ENCODE measurements at places on chromosomes 1 and 21.

DNA sequence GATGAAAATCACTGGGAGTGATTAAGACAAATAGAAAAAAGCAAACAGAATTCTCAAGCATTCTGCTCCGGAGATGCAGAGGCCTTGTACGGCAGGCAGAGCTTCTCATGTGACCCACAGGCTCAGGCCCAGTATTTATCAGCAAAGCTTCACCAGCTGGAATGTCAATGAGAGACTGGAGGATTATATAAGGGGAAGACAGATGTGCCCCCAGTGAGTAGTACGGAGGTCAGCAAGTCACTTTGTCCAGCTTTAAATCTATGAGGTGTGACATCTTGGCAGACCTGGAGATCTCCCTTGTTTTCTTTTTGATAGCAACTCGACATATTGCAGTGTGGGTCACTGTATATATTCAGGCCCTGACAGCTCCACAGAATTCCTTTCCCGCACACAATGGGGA is 106.8 kb downstream of the HHIPL2 start:
- DNase-seq = no peak

DNA sequence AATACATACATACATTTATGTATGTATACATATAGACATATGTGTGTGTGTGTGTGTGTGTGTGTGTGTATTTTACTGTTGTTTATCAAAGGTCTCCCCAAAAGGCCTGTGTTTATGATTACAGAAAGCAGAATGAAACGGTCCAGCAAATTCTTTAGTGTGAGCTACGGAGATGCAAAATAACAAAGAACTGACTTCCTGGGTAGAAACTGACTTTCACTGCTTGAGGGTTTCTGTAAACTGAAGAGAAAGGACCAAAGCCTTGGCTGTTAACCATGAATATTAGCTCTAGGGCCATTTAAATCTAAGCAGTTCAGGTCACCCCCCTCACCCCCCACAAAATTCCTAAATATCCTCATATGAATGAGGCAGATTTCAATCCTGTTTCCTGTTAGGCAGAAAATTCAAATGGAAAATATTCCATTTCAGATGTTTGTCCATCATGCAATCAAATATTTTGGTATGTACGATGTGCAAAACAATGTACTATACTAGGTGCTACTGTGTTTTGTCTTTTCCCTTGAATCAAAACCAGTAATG is 213.2 kb downstream of the TGFB2 start:
- DNase-seq = no peak

- DNase-seq = peak; percentile 54
Measured at GRCh38 chr1:229148041-229148671, 122.8 kb upstream of the RAB4A start.

DNA sequence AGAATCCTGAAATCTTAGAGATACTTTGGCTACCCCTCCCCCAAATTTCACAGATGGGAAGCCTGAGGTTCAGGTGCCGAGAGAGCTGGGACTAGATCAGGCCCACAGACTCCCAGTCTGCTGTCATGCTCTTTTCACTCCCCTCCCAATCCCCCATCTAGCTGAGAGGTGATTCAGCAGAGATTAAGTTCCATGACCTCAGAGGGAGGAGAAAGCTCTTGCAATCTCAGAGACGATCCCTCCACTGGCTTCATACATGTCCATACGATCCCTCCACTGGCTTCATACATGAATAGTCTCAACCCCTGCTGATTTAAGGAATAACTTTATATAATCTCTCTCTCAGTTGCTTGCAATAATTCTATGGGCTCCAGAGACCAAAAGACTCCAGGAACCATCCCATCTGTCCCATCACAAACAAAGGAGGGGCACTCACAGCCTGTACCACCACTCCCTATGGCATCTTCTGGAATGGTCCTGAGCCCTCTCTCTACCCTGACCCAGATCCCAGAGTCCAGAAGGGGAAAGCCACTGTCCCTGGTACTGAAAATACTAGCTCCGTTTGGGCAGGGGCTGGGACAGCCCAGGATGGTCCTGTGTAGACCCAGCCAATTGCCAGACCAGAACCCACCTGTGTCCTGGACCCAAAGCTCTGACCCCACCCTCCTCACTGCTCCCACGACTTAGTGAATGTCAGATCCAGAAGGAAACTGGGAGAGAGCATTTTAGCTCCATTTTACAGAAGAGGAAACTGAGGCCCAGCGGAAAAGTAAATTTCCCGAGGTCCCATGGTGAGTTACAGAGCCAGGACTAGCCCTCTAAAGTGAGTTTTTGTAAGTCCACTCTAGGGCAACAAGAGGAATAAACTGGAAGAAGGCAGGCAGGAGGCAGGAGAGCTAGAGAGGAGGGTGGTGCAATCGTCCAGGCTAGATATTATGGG is 27.1 kb downstream of the RIMS3 start:
- no peak for DNase-seq

DNA sequence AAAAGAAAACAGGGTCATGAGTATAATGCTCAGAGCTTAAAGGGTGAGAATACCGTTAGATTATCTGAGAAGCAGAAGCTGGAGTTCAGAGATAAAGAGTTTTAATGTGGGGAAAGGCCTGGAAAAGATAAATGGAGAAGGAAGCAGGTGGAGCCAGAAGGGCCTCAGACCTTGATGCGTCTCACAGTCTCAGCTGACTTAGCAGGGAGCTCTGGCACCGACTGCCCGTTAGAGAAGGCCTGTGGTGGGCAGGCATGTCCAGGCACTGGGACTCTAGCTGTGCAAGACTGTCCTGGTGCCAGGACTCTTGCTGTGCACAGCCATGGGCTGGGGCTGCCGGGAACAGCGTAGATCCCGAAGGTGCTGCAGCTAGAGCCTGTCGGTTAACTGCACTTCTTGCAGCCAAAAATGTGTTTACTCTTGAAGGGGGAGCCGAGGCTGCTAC is 3.8 kb upstream of the SLAMF9 start:
- no peak for DNase-seq

- no peak for DNase-seq
Measured at GRCh38 chr1:87182611-87183010, 146.1 kb upstream of the LMO4 start.

DNA sequence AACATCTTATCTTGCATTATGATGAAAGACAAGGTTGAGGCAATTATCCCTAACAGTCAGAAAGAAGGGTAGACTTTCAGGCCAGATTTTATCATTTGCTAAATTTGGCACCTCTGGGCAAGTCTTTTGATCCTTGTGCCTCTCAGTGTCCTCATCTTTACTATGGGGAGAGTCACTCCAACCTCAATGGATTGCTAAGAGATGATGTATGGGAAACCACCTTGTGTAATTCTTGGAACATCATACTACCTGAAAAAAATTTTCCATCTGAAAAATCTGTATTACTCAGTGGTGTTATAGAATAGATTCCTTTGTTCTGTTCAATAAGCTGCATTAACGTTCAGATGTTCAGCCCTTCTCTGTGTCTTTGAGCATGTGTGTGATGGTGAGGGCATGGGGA is 230.7 kb downstream of the TGFB2 start:
- DNase-seq = no peak

GRCh38 chr1:209095627-209096595 is 487.6 kb upstream of the CAMK1G start:
- DNase-seq = no peak

GRCh38 chr1:205028924-205029323 is 14.1 kb upstream of the CNTN2 start:
- no peak for DNase-seq

DNA sequence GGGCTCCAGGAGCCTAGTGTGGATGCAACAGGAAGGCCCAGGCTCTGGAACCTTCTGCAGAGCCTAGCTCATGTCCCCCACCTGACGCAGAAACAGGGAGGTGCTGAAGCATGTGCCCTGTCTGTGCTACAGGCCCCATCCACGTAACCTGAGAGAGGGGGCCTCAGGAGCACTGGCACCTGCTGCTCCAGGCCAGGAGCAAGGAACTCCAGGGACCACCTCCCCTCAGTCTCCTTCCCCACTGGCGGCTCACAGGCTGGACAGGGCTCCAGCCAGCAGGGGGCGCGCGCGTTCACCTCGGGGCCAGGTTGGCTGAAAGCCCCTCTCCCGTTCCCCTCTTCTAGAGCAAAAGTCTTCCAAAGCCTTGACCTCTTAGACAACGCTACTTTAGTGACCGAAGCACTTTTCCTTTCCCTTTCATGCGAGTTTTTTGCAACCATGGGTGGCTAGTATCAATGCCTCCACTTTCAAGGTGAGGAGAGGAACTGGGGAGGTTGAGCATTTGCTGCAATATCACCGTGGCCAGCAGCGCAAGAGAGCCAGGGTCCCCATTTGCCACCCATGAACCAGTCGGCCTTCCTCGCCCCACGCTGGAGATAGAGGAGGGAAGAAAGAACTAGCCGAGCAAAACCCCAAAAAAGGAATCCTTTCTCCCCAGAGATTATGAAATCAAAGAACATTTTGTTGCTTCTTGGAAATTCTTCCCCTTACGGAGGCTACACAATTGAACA is 52.4 kb upstream of the GPR157 start:
- DNase-seq = no peak

DNA sequence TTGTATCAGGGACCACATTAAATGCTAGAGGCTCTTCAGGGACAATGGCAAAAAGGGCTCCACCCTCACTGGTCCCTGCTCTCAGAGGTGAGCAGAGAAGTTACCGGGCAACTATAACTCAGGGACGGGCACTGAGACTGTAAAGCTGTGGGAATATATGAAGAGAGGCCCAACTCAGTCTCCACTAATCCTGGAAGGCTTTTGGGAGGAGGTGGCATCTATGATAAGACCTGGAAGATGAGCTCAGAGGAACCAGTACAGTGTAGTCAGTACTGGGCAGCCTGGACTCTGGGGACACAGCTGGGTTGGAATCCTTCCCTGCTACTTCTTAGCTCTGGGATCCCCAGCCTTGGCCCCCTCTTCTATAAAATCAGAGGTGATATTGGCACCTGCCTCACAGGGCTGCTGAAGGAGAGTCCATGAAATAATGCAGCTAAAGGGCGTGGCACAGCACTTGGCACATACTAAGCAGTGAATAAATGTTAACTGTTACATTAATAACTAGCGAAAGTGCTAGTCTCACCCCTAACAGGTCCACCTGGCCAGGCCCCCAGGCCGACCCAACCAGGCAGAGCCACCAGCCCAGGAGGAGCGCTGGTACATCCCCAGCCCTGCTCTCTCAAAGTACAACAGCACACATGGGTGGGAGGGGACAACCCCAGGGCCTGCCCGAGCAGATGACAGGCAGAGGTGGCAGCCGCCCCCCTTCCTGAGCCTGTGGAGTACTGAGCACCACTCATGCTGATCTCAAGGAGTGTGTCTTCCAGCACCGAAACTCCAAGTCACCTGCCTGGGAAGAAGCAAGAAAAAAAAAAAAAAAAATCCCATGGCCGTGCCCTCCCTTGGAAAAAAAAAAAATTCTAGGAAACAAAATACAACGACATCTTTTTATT is 62.7 kb downstream of the CASZ1 start:
- no peak for DNase-seq

DNA sequence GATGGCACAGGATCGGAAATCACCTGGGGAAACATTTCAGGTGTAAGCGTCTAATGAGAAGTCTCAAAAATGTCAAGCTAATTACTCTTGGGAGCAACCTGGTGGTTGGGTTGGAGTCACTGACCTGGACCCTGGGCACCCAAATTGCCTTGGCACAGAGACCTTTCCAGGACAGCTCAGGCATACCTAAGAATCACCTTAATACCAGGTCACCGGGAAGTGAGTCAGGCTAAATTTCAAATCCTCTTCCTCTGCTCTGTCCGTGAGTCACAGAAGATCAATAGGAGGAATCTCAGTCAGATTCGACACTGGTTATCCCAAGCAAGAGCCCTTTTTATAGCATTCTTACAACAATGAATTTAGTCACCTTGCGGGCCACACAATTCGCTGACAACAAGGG is 179.6 kb upstream of the CAMK1G start:
- DNase-seq = no peak

DNA sequence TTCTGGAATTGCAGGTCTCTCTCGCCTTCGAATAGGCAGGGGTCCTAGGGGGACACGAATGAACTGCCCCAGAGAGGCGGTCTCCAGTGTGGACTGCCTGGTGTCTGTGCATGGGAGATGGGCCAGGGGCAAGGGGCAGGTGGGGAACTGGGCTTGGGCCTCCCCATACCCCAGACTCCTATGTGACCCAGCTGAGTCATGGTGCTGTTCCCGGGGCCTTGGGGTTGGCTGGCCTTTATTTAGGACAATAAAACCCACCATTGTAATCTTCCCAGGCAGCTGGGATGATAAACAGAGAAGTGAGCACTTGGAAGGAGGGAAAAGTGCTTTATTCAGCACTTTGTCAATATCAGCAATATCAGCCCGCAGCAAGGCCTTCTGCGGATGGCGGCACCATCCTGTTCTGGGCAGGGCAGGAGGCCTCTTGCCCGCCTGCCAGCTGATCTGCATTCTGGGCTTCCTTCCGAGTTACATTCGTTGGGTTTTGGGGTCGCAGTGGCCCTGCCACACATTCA is 209.0 kb upstream of the TMEM51 start:
- no peak for DNase-seq

- DNase-seq = no peak
Measured at GRCh38 chr1:64502931-64503330, 33.0 kb downstream of the CACHD1 start.

- DNase-seq = no peak
Measured at GRCh38 chr1:233278631-233279030, 16.9 kb downstream of the PCNX2 start.

DNA sequence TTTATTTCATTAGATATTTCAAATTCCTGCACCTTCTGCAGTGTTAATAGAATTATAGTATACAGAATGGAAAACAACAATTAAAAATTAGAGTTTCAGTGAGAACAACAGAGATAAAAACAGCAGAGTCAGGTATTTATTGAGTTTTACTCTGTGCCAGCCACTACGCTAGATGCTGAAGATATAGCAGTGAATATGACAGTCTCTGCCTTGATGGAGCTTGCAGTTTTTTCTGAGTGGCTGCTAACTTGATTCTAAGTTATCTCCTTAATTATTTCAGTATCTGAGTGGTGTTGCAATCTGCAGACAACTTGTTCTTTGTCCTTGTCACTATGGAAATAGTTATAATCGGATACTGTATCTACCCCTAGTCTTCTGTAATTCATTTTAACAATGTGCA is 384.3 kb upstream of the ZRANB2 start:
- DNase-seq = no peak

- no peak for DNase-seq
Measured at GRCh38 chr1:54095546-54096226, 42.3 kb downstream of the TCEANC2 start.

DNA sequence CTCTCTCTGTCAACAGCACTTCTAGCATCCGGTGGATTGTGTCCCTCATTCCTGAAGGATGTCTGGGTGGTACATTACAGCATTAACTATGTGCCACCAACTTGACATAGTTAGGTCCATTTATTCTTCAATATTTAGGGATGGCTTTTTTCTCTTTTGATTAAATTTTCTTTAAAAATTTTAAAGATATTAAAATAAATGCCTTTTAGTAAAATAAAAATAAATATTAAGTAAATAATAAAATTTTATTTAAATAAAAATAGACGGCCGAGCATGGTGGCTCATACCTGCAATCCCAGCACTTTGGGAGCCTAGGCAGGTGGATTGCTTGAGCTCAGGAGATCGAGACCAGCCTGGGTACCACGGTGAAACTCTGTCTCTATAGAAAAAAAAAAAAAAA is 9.7 kb upstream of the KLHL20 start:
- no peak for DNase-seq

- DNase-seq = no peak
Measured at GRCh38 chr1:19066248-19066873, 109.9 kb upstream of the IFFO2 start.
